ENCODE measurements at places on chromosomes 2 and 18.

GRCh38 chr2:102620332-102620731 is 979 bp downstream of the SLC9A2 start:
- no peak for DNase-seq

GRCh38 chr2:239778042-239778851 is 246.9 kb downstream of the NDUFA10 start:
- DNase-seq: no peak

GRCh38 chr2:73133566-73134197 is 20.9 kb upstream of the RAB11FIP5 start:
- no peak for DNase-seq

- no peak for DNase-seq
Observed at GRCh38 chr18:69585696-69586095, 185.0 kb downstream of the DOK6 start.

- DNase-seq: no peak
Observed at GRCh38 chr2:128596396-128597120, 277.9 kb upstream of the HS6ST1 start.

- DNase-seq: no peak
Observed at GRCh38 chr2:237752761-237753165, 45.8 kb upstream of the RBM44 start.

- DNase-seq: no peak
Observed at GRCh38 chr2:167964650-167965413, 282.6 kb downstream of the STK39 start.

DNA sequence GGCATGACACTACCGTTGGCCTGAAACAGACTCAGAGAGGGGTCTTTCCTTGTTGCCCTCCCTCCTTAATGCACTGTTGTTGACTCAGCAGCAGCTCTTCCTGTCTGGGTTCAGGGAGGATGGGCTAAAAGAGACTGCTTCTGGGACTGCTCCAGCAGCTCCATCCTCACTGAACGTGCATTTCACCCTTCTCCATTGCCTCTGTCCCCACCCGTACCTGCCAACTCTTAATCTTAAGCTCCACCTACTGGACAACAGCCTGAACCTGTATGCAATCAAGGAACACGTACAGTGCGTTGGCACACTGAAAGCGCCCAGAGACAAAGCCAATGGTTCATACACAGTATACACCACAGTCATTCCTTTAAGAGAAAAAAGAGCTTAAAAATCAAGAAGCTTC is 230.8 kb upstream of the RAB6C start:
- no peak for DNase-seq

DNA sequence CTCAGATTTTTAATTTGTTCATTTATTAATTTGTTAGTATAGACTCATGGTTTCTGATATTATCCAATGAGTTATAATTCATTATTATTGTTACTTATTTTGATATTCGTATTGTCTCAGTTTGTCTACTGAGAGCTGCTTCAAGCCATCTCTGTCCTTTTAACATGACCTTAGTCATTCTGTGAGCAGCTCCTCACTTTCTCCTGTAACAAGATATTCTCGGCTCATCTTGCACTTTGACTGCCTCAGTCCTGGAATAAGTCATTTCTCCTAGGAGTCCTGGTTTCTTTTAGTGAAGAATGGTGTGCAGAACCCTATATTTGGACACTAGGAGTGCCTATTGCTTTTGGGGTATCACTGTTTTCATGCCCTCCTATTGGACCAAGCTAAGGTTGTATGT is 13.2 kb downstream of the ASB1 start:
- no peak for DNase-seq

- no peak for DNase-seq
Observed at GRCh38 chr2:120231974-120232635, 8.9 kb upstream of the TMEM185B start.

DNA sequence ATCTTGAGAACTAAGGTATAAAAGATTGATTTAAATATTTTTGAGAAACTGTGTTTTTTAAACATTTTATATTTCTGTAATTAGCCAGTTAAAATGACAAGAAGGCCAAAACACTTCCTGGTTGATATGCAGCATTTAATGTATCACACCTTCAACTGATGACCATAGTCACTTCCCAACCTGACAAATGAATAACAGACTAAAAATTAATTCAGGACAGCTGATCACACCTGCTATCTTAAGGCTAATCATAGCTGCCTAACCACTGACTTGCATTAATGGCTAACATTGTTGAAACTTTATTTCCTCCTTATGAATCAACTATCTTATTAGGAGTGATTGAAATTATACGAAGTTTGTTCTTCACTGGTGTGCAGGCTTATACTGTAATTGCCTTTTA is 125.8 kb upstream of the MSTN start:
- DNase-seq: no peak

GRCh38 chr2:11404376-11405073 is 60.1 kb upstream of the ROCK2 start:
- DNase-seq: no peak

- no peak for DNase-seq
Observed at GRCh38 chr2:215653344-215654030, 217.6 kb upstream of the FN1 start.

- no peak for DNase-seq
Observed at GRCh38 chr18:57975805-57976204, 68.2 kb upstream of the NEDD4L start.

DNA sequence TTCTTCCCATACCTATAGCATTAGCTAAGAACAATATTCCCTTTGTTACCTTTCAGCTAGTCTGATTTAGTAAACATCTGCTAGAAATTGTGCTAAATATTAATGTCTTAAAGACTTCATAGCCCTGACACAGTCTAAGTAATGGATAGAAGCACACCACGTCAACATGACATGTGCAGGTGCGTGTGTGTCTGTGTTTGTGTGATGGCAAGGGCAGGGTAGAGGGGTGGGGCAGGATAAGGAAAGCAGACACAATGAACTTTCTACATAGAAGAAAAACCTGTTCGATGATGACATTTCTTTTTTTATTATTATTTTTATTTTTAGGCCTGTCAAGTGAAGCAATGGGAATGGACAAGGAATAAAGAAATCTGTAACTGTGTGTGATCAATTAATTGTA is 223.3 kb downstream of the NOL4 start:
- DNase-seq: no peak

GRCh38 chr2:41736105-41736567 is 311.7 kb upstream of the PKDCC start:
- DNase-seq: no peak

GRCh38 chr2:88807237-88807962 is 115.9 kb downstream of the RPIA start:
- DNase-seq: no peak
